ENCODE measurements at places on chromosomes 4 and X.

GRCh38 chr4:33477715-33478114, 2757.5 kb downstream of the PCDH7 start:
- no peak for DNase-seq

GRCh38 chrX:152915541-152916241, 17.8 kb downstream of the ZNF185 start:
- DNase-seq, result no peak

GRCh38 chrX:13845721-13846378, 29.0 kb upstream of the GPM6B start:
- no peak for DNase-seq

DNA sequence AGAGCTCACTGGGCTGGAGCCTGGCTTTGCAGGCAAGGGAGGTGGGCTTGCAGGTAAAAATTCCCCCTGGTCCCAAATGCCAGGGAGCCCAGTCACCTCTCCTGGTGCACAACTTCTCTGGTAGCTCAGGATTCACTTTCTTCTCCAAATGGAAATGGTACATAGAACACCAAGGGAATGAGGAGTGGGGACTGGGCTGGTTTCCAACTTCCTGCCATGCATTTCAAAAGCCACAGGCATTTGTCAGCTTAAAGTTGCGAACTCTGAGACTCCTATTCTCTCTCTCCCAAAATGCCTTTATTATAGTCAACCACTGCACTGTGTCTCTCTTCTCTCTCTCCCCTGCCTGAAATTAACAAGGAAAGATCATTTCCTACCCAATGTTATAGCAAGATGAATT, 177.3 kb downstream of the GRIA3 start:
- DNase-seq, result no peak
